Cerebellum (tissue), 4 donors: ENCODE measurements at places on chromosomes 6 and 20.
A peak's percentile ranks its signal among the peaks of the same experiment; 100 is the strongest.

DNA sequence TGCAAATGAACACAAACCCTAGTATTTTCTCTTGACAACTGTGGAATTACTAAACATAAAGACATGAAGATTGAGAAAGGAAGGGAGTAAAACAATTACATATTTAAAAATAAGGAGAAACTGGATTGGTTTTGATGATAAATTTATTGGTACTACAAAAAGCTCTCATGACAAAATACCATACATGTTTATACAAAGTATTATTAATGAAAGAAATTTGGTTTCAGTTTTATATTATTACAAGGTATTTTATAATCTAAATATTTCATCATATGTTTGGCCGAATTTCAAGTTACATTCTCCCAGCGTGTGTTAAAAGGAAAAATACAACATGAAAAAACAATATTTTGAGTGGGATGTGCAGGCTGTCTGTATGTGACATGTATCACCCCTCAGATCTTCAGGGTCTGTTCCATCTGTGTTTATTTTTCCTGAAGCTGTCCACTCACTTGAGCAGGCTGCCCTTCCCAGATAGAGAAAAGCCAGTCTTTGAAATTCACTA lies 568.4 kb downstream of the NKAIN2 start:
- DNase-seq, result no peak

DNA sequence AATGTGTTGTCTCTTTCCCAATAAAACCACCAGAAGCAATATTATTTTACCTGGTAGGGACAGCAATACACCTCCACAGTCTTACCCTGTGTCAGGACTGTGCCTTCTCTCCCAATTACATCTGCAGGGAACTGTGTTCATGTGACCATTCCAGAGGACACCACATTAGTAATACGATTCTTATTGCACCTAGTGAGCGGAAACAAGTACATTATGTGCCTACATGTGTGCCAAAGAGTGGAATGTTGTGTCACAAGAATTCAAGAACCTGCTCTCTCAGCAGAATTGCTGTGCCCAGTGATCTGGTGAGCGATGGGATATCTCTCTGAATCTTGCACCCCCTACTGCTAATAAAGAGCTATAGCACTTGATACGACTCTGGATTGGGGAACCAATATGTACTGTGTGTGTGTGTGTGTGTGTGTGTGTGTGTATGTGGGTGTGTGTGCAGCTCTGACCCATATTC lies 57.4 kb upstream of the FOXC1 start:
- DNase-seq, result no peak

- no peak for DNase-seq
Measured at GRCh38 chr20:841568-842546, 8.3 kb downstream of the FAM110A start.

GRCh38 chr6:161079566-161080262 lies 88.1 kb downstream of the MAP3K4 start:
- DNase-seq, result no peak

- no peak for DNase-seq
Measured at GRCh38 chr6:7218406-7218988, 94.5 kb downstream of the SSR1 start.

- no peak for DNase-seq
Measured at GRCh38 chr6:20061952-20062351, 150.3 kb downstream of the MBOAT1 start.

- DNase-seq, result no peak
Measured at GRCh38 chr6:128601060-128601459, 80.7 kb upstream of the PTPRK start.

DNA sequence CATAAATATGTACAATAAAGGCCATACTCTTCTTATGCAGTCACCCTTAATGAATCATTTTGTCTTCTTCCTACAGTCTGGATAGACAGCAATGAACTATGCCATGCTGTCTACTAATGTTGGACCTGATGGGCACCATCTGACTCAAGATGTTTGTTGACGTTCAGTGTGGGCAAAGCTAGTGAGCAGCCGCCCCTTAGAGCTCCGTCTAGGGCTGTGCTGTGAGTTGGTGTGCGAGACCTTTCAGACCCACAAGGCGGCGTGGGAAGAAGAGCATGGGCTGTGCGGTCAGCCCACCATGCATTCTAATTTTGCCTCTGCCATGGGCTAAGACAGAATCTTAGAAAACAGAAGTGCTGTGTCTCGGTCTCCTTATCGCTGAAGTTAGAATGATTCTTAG lies 829.4 kb downstream of the QKI start:
- no peak for DNase-seq

GRCh38 chr20:6471110-6471647 lies 296.3 kb upstream of the BMP2 start:
- DNase-seq, result no peak

DNA sequence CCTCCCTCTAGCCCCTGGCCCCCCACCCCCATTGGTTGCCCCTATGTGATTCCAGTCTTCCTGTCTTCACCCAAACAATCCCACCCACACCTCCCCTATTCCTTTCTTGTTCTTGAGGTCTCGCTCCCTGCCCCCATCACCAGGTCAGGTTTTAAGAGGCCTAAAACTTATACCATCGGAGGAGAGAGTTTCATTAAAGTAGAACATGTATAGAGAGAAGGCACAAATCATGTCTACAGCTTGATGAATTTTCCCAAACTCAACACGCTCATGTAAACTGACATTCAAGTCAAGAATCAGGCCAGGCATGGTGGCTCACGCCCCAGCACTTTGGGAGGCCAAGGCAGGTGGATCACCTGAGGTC lies 44.5 kb downstream of the TGM2 start:
- no peak for DNase-seq

- peak; percentile 60 for DNase-seq
Measured at GRCh38 chr6:159126590-159126989, 42.6 kb upstream of the FNDC1 start.

DNA sequence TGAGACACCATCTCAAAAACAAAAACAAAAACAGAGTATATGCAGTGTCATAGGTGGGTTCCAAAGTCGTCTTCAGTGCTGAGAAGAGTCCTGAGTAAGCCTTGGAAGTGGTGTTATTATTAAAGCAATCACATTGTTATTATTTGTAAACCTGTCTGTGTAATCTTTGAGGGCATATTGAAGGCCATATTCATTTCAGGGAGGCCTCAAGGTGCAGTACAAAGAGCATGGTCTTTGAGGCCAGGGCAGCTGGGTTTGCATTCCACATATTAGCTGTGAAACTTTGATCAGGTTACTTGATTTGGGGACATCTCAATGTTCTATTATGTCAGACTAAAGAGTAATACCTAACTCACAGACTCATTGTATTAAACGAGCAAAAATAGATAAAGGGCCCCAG lies 139.3 kb upstream of the SOX4 start:
- no peak for DNase-seq

GRCh38 chr6:130054725-130055124 lies 36.3 kb downstream of the L3MBTL3 start:
- DNase-seq, result no peak

DNA sequence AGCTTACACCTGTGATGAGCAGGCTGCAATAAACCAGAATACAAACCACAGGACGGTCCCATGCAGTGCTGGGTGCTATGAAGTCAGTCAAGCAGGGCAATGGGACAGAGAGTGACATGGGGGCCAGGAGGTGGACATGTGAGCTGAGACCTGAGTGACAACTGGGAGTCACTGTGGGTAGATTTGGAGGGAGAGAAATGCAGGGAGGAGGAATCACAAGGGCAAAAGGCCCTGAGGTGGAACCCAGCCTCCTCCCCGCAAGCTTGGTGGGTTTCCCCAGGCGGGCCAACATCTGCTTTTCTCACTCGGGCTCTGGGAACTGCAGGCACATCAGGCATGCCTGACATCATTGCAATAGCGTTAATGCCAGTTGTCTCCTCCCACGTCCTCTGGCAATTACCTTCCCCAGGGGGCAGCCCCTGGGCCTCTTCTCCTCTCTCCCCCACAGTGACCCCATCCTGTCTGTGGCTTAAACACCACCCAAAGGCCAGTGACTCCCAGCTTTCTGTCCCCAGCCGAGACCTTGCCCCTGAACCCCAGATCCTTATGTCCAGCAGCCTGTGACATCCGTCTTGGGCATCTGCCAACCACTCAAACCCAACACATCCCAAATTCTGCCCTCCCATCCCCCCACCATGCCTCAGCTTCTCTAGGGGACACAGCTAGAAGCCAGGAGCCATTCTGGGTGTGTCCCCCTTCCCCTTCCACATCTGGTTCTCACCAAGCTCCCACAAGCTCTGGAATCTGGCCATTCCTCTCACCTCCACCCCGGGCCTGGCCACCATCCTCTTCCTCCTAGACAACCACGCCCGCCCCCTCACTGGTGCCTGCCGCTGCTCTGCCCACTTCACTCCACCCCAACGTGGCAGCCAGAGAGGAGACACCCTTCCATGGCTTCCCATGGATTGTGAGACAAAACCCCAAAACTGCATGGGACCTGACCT lies 28.2 kb downstream of the PDRG1 start:
- DNase-seq, result no peak

- no peak for DNase-seq
Measured at GRCh38 chr6:32501016-32501415, 29.1 kb downstream of the HLA-DRB5 start.

GRCh38 chr6:26172608-26172968 lies 85.4 kb downstream of the HFE start:
- DNase-seq, result peak; percentile 60

DNA sequence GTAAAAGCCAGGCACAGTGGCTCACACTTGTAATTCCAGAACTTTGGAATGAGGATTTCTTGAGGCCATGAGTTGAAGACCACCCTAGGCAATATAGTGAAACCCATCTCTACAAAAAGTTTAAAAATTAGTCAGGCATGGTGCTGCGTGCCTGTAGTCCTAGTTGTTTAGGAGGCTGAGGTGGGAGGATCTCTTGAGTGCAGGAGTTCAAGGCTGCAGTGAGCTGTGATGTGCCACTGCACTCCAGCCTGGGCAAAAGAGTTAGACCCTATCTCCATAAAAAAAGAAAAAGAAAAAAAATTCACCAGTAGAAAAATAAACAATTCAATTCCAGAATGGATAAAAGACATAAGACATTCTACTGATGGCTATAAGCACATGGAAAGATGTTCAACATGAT lies 104.9 kb upstream of the LGSN start:
- no peak for DNase-seq

DNA sequence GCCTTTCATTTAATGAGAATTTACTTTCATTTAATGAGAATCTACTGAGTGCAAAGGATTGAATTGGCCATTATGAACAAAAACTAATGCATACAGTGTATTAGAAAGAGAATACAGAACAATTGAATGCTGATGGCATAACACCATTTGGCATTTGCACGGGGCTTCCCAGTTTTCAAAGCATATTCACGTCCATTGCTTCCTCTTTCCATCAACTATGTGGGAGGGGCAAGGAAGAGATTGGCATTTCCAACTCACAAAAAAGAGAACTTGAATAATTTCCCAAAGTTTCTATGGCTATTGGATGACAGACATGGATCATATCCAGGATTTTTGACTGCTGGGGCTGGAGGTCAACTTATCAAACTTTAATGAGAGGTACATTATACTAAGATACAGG lies 23.2 kb upstream of the ARG1 start:
- DNase-seq, result no peak

DNA sequence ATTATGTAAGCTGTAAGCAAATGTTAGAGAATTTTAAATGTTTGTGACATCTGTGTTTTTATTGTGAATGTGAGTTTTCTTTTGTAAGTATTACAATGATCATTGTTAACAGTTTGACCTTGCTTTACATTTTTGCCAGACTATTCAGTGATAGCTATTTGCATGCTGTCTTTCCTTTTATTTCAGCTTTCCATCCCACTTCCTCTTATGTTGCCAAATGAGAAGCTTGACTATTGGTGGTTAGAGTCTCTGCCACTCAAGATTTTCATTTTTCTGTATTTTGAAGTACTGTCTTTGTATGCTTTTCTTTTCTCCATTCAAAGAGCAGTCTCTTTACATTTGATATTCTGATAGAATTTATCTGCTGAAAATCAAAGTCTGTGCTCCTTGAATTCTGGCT lies 104.1 kb downstream of the PRIM2 start:
- DNase-seq, result no peak

- no peak for DNase-seq
Measured at GRCh38 chr6:53432318-53433161, 83.8 kb upstream of the ELOVL5 start.

DNA sequence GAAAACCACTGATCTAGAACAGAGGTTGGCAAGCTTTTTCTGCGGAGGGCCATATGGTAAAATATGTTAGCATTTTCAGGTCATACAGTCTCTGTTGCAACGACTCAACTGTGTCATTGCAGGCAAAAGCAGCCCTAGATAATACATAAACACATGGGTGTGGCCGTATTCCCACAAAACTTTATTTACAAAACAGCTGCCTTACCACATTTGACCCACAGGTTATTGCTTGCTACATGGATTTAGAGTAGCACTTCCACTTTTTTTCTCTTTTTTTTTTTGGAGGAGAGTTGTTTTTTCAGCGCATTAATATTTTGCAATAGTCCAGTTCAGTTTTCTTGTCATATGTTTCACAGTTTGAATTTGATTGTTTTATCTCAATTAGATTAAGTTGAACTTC lies 2.5 kb upstream of the IGF2R start:
- DNase-seq, result no peak

DNA sequence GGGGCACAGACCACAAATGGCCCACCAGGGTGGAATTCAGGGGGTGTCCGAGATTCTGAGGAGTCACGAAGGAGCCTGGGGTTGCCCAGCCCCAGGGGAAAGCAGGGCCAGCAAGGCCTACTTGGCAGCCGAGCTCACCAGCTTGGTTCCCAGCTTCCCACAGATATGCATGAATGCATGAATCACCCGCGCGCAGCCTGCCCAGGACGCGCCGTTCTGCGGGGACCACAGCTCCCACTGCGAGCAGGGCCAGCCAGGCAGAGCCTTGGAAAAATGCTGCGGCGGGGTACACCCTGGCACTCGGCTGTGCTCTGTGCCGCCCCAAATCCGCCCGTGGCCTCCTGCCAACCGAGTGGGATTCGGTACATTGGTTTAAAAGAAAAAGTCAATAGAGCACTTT lies 211.0 kb downstream of the NFATC2 start:
- DNase-seq, result no peak

GRCh38 chr6:49609285-49609684 lies 27.4 kb downstream of the RHAG start:
- DNase-seq, result no peak

GRCh38 chr6:73377225-73377624 lies 7.5 kb upstream of the OOEP start:
- no peak for DNase-seq

GRCh38 chr6:146850238-146850896 lies 251.6 kb downstream of the ADGB start:
- DNase-seq, result no peak

DNA sequence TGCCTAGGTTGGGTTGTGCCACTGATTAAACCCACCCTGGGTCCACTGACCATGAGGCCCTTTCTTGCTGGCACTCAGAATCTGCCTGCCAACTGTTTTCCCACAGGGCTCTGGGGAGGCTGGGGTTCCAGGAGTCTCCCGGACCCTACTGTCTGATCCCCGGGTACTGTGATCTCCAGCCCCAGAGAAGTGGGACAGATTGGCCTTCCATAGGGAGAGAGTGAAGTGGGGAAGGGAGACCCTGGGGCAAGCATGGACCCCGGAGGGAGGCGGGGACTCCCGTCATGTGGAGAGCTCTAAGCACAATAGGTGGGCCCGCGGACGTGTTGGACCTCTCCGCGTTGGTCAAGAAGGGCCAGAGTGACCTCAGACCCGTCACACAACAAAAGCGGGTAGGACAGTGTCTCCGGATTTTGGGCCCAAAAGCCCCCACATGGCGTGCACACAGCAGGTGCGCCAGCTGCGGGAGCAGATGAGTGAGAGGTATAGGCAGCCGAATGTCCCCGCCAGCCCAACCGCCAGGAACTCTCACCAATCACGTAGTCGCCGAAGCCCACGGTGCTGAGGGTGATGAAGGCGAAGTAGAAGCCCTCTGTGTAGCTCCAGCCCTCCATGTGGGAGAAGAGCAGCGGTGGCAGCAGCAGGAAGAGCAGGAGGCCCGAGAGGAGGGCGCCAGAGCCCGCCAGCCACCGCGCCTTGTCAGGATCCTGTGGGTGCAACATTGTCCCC lies 10.6 kb downstream of the KCNK17 start:
- no peak for DNase-seq
